ENCODE measurements at places on chromosomes 11 and 22.
A peak's percentile ranks its signal among the peaks of the same experiment; 100 is the strongest.

DNA sequence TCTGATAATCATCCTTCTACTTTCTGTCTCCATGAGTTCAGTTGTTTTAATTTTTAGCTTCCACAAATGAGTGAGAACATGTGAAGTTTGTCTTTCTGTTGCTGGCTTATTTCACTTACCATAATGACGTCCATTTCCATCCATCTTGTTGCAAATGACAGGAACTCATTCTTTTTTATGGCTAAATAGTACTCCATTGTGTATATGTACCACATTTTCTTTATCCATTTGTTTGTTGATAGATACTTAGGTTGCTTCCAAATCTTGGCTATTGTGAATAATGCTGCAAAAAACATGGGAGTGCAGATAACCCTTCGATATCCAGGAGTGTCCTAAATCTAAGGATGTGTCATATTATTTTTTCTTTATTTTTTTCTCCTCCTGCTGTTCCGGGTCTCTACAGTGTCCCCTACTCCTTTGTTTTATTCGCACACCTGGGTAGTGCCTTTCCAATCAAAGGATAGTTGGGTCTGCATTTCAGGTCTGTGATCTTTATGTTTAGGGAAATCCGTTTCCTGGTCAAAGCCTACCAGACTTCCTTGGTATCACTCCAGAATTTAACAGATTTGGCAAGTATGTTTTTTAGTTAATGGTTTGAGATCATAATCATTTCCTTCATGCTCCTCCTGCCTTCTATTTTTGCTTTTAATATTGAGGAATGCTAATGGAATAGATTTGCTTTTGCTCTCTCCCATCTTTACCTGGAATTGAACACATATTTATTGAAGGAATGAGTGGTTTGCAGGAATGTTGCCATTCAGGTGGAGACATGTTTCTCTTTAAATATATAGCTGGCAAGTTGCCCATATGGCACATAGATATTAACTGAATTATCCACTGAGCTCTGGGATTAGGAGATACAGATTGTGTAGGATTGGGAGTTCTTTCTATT is 53.7 kb downstream of the ARHGEF12 start:
- no peak for DNase-seq

DNA sequence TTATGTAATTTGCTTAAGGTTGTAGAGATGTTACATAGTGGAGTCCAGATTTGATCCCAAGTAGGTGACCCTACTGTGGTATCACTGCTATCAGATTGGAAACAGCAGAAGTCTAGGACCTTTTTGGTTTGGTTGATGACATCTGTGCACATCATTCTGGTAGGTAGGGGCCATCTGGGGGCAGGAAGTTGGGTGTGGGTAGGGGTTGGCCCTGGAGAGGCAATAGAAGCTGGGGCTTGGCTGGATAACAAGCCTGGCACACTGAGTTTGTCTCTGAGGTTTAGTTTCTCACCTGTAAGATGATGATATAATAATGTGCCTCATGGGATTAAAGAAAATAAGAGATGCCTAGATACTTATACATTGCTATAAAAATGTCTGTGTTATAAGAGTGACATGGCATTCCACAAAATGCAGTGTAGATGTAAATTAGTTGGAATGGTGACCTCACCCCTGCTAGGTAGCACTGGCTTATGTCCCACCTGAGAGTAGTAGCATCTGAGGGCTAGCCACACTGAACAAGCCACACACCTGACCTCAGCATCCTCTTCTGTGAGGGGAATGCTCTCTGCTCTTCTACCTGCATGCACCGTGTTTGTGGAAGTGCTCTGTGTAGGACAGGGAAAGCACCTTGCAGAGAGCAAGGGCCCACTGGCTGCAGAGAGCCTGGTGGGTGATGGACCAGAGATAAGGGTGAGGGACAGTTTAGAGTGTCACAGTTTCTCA is 36.9 kb downstream of the PTPRJ start:
- no peak for DNase-seq

DNA sequence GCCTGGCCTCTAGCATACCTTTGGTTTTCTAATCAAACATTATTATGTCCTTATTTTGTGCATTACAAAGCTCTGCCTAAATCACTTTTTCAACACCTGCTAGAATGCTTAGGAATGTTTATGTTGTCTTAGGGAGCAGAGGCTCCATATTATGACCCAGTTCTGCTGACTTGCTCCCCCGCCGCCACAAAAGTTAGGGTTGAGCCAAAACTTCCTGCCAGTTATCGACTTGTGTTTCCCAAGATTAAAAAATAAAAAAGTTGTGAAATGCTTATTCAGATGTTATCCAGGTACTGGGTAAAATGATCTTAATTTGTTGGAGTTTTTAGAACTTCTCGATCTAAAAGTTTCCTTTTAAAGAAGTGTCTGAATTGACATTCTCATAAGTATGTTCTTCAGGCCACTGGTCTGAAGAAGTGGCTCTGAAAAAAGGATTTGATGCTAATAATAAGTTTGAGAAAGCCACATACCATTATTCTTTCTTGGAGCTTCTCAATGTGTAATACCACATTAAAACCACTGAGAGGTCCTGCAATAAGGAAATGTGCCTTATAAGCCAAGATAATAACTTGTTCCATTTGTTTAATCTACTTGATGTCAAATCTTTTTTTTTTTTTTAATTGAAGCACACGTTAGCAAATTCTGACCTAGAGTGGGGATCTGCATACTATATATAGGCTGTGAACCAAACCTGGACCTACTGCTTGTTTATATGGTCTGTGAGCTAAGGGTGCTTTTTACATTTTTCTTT is 2.2 kb downstream of the RNF185 start:
- no peak for DNase-seq

- no peak for DNase-seq
These were observed 796.6 kb downstream of the TBC1D22A start for GRCh38 chr22:47558828-47559700.

DNA sequence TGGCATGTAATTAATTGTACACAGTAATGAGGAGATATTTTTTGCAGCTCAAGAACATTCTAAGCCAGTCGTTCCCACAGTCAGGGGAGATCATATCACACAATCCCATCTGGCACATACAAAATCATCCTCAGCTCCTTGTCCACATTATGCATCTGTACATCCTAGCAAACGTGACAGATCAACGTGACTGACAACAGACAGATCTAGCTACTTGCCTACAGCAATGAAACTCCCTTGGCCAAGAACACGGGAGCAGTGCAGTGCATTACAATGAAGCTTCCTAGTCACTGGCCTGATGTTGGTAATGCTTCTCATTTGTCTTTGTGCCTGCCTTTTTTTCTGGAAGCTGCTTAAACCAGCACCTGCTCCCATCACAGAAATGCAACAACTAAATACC is 24.5 kb upstream of the GUCY1A2 start:
- no peak for DNase-seq

DNA sequence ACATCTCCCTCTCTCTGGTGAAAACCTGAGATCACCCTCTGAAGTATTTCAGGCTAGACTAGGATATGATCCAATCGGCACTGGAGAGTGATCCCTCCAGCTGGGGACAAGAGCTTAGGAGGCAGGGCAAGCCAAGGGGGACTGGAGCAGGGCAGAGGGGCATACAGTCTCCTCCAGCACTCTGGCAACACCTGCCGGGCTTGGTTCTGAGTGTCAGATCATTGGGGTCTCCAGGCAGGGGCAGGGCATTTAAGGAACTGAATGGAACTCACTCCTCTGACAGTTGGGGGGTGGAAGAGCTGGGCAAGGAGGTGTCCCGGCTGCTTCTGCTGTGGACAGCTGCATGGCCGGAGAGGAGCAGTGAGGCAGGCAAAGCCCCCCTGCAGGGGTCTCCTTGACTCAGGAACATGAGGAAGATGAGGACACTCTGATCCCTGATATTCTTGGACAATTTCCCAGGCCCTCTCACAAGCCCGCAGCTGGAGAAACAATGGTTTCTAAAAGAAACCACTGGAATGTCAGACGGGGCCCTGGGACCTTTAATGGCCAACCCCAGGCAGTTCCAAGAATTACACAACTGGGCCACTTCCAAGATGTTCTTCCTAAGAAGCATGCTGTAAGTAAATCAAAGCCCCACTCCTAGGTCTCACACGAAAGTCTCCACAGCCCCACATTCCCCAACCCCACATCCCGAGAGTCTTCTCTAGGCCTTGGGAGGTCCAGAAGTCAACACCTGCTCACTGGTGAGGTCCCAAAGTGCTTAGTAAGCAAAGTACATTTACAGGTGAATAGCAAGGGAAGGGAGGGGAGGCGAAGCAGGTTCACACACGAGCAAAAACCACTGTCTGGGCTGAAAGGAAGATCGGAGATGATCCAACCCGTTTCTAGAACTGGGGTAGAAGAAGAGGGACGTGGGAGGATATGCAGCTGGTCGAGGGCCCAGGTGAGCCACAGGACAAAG is 1.2 kb upstream of the CCDC86 start:
- DNase-seq = peak; percentile 88

DNA sequence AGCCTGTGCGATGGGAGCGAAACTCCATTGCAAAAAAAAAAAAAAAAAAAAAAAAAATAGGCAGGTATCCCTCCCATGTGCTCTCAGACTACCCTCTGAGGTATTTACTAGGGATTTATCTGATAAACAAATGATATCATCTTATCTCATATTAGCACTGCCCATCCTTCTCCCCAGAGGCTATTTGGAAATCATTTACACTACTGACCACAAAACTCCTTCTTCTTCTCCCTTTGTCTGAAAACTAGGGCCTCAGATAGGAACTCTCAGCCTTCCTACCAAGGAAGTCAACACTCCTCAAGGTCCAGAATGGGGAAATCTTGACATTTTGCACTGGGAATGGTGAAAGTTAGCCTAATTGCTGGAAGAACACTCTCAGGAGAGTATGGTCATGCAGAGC is 46.4 kb downstream of the LARGE2 start:
- DNase-seq = no peak

DNA sequence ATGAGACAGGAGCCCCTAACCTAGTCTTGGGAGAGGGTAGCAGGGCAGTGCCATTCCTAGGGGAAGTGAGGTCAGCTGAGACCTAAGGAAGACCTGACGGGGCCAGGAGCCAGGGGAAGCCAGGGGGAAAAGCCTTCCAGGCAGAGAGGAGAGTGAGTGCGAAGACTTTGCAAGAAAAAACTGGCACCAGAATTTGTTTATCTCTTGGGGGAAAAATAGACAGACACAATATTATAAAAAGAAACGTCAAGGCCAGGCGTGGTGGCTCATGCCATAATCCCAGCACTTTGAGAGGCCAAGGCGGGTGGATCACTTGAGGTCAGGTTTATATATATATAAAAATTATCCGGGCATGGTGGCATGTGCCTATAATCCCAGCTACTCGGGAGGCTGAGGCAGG is 26.9 kb upstream of the TESMIN start:
- no peak for DNase-seq

- DNase-seq = no peak
These were observed 19.3 kb downstream of the PRR33 start for GRCh38 chr11:1872267-1872985.

GRCh38 chr11:81129618-81130017 is 1604.0 kb downstream of the FAM181B start:
- DNase-seq = no peak

DNA sequence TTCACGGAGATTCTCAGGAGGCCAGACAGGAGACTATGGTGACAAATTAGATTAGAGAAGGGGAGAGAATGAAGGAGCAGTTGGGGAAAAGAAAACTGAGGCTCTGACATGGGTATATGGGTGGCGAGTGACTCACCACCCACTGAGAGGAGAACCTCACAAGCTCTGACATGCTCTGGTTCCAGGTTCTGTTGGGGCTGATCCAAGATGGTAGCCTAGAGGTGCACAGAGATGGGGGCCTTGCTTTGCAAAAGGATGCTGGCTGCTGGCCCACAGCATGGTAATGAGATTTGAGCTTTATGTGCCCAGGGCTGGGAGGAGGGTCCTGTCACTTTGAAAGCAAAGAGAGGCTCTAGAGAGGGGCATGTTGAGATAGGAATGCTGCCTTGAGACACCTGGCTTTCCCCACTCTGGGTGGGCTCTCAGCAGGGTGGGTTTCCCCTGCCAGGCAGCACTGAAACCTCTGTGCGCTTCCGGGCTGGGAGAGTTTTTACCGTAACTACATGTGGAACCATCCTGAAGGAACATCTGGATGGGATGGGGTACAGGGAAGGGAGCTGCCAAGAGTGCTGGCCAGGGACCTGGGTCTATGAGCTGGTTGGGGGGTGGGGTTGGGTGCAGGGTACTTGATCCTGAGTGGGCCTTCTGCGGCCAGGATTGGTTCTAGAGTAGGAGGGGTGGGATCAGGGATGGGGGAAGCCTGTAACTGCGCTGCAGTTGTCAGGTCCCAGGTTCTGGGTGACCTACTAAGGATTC is 1.2 kb upstream of the GRK2 start:
- no peak for DNase-seq

DNA sequence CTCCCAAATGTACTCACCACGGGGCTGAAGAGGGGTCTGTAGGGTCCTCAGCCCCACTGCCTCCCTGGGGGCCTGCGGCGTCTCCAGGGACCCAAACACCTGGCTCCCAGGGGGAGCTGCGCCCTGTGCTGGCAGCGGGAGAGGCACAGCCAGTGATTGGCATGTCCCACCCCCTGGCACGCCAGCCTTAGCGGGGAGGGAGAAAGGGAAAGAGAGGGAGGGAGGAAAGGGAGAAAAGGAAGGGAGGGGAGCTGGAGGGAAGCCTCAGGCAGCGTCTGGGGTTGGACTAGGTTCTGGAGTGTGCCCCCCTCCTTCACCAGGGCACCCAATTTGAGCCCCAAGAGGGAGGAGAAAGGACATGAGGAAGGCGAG is at the start of gene CHRM1:
Gene CHRM1, minus strand, starts transcription at position 163 of the 372 bp plus-strand sequence. CDS start 10,263 bp downstream, outside the sequence.
- no peak for DNase-seq

DNA sequence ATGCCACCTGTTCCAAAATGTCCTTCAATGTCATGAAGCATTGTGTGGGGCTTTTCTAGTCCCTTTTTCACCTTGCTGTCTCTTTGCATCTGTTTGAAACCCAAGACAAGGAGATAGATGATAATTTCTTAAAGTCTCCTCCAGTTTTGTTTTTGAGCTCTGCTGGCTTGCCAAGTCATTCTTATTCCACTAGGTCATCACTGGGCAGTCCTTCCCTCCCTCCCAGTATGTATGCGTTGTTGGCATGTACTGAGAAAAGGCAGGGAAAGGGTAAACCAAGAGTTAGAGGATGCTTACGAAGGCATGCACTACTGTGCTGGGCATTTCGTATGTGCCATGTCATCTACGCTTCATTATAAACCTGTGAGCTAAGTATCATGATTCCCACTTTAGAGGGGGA is 78.6 kb downstream of the PARVA start:
- no peak for DNase-seq

DNA sequence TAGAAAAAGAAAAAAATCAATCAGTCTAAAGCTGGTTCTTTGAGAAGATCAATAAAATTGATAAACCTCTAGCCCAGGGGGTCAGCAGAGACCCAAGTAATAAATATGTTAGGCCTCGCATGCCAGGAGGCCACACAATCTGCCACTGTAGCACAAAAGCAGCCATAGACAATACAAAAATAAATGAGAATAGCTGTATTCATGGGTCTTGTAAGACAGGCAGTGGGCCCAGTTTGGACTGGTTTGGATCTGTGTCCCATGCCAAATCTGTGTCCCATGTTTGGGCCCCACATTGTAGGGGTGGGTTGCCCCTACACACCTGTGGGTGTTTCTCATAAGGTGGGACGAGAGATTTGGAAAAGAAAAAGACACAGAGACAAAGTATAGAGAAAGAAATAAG is 6.6 kb upstream of the PLAAT4 start:
- DNase-seq = no peak
